GM12865 (cell line): ENCODE measurements at places on chromosomes 1 and 21.
A peak's percentile ranks its signal among the peaks of the same experiment; 100 is the strongest.

GRCh38 chr1:201946224-201946908 is at the start of gene LMOD1:
Gene LMOD1, minus strand, starts transcription at chr1:201946548. Its CDS starts 208 bp downstream, at chr1:201946340.
- no peak for DNase-seq

GRCh38 chr1:35646043-35646442 is 4.7 kb upstream of the PSMB2 start:
- no peak for DNase-seq

DNA sequence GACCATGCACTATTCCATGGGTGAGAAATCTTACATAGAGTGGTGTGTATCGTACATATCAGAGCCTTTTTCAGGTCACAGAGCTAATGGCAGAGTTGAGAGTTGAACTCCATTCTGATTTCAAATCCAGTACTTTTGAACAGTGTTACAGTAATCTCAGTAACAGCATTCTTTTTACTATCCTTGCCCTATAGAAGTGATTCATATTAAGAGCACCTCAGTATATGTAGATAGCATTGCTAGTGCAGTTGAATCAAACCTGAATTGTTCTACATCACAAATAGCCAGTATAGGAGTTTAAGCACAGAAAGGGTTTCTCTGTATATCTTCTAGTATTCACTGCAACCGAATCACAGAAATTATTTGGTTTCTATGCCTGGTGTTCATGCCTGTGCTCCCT is 11.4 kb upstream of the GBP6 start:
- DNase-seq: no peak

DNA sequence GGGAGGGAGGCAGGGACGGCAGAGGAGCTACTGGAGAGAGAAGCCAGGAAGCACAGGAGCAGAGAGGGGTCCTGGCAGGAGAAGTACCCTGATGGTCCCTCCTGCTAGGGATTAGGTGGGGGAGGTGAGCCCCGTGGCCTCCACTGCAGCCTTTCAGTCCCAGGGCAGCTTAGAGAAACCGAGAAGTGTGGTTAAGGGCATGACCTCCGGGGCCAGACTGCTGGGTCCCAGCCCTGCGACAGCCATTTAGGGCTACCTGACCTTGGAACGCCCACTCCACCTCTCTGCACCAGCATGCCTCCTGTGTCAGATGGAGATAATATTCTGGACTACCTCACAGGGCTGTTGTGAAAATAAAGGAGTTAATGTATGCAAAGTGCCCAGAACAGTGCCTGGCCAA is 47.4 kb downstream of the KCNN3 start:
- DNase-seq: peak; percentile 57

GRCh38 chr1:240099748-240100147 is 8.1 kb downstream of the FMN2 start:
- DNase-seq: no peak

- DNase-seq: no peak
Observed at GRCh38 chr21:29022166-29022565, 2.3 kb upstream of the USP16 start.

DNA sequence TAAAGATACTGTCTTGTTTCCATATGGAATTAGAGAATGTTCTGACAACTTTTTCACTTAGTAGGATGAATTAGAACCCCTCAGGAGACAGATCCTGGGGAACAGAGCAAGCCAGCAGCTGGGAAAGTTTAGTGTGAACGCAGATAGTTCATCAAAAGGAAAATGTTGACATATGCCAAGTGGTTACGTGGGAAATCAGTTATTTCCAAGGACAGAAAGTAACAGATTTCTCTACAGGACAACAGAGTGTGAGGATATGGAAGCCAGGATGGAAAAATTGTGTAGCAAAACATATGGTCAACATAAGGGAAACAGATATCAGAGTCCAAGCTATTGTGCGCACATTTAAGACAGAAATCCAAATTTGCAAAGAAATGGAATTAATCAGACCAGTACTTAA is 419.5 kb downstream of the LRRIQ3 start:
- DNase-seq: no peak

DNA sequence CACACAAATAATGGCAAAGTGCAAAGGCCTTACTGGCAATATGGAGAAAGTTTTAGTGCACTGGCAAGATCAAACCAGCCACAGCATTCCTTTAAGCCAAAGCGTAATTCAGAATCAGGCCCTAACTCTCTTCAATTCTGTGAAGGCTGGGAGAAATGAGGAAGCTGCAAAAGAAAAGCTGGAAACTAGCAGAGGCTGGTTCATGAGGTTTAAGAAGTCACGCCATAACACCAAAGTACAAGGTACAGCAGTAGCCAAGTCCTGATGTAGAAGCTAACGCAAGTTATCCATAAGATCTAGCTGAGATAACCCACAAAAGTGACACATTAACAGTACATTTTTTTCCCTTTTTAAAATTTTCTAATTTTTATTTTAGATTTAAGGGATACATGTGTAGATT is 57.1 kb downstream of the SLC27A3 start:
- no peak for DNase-seq

GRCh38 chr1:84347932-84348555 is 46.5 kb downstream of the SAMD13 start:
- no peak for DNase-seq

GRCh38 chr1:246329900-246330299 is 177.2 kb downstream of the SMYD3 start:
- DNase-seq: peak; percentile 89

DNA sequence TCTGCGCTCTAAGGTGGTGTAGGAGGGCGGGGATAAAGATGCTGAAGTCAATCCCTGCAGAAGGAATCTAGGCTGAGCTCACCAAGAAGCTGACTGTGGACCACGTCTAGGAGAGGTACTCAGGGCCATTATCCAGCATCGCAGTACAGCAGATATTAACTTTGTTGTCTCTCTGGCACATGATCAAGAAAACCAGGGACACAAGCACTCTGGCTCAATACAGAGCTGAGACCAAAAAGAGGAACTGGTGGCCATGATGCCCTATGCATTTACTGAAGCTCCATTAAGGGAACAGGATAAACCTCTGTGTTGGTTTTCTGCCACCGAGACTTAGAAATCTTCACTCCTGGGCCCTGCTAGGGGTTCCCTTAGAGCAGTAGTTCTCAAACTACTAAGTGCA is 38.0 kb upstream of the ANGPTL7 start:
- DNase-seq: no peak

DNA sequence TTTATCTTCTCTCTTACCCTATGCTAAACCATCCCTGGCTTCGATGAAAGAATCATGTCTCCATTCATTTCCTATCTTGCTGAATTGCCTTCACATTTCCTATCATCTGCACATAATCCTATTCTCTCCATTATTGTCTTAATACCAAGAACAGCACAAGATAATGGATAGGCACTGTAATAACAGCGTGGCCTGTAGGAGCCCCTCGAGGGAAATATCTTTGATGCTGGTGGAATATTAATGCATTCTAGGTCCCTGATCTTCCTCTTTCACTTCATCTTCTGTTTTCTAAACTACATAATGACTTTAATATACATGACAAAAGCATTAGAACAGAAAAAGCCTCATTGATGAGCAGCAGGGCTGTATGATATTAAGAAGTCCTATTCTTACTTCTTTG is 720.6 kb downstream of the RWDD3 start:
- no peak for DNase-seq

- no peak for DNase-seq
Observed at GRCh38 chr21:43965911-43966585, 46.1 kb upstream of the TRAPPC10 start.

DNA sequence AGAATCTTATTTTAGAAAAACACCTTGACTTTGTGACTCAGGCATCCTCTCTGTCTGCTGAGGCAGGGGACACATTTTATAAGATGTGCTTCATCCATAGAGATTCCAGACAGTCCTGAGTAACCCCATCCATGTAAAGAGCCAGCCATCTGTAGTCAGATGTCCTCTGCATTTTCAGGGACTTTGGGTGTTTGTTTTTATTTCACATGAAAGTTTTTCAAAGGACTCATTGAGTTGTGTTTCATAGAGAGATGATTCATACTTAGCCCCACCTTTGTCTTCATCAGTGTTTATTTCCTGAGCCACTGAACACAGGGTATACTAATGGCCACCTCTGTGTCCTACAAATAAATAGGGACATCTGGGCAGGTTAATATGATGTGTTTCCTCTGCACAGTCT is 280.4 kb downstream of the CACNA1E start:
- no peak for DNase-seq

DNA sequence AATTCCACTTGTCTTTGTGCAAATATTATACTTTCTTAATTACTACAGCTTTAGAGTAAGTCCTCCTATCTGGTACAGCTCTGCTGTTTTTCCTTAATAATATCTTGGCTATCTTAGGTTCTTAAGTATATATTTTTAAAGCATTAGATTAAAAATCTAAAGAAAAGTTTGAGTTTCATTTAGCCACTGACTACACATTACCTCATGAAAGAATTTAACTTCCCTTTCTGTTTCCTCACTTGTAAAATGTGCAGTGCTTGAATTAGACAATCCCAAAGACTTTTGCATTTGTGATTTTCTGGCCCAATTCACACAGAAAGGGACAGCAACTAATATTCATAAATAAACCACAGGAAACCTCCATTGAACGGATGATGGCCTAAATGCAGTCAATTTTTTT is 126.4 kb upstream of the SAMSN1 start:
- no peak for DNase-seq

GRCh38 chr21:38912789-38913119 is 107.0 kb downstream of the ETS2 start:
- no peak for DNase-seq

GRCh38 chr1:89089962-89090361 is 25.0 kb upstream of the GBP1 start:
- DNase-seq: no peak

DNA sequence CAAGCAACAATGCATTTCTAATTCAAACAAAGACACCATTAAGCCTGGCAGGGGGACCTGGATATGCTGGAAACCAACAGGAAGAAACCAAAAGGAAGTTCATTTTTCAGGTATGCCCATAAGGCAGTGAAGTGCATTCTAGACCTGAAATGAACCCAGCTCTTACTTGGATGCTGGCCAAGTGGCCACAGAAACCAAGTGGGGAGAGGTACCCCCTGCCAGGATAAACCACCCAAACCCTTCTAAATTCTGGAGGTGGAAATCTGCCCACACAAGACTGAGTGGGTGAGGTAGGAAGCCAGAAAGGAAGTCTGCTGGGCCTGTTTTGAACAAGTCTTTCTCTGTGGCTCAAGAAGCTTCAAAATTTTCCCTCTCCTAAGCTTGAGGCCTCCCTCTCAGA is 2.6 kb downstream of the CD5L start:
- no peak for DNase-seq

DNA sequence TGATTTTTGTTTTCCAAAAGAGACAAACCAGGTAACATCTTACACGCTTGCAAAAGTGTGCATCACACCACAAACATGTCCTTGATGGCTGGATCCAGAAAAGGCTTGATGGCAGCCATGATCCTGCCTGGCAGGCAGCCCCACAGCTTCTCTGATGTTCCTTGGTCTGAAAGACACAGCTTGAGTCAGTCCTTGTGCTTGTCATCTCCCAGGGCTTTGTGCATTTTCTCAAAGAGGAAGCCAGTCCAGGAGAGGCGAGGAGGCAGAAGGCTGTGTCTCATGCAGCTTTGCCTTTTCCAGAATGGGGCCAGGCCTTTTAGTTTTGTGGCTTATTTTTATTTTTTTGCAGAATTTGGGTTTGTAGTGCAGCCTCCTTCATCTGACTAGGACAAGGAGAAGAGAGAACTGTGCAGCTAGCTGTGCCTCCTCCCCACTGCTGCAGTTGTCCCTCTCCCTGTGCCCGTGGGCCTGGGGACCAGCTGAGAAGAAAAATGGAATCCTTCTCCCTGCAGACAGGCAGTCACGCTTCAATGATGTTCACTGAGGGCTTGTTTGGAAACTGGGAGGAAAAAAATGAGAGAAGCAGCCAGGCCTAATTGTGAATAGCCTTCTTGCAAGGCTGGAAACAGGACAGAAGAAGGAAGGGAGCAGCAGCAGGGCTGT is 7.4 kb downstream of the FNDC5 start:
- no peak for DNase-seq

- no peak for DNase-seq
Observed at GRCh38 chr1:196997423-196997822, 20.1 kb downstream of the CFHR5 start.

DNA sequence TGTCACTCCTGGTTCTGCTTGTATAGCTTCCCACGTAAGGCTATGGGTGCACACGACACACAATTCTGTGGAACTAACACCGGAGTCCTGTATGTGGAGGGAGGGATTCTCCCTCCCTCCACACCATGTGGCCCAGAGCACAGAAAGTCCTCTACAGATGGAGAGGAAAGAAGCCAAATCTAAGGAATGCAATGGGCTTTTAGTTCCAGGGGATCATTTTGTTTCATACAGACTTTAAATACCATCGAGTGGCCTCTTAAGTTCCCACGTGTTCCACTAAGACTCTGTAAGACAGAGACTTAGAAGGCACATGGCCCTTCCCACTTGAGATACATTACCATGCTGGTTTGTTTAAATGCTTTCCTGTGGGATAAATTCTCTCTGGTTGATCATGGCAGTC is 156.0 kb downstream of the TGFB2 start:
- no peak for DNase-seq

GRCh38 chr1:27726173-27727044 is 648 bp downstream of the FAM76A start:
- peak; percentile 70 for DNase-seq

DNA sequence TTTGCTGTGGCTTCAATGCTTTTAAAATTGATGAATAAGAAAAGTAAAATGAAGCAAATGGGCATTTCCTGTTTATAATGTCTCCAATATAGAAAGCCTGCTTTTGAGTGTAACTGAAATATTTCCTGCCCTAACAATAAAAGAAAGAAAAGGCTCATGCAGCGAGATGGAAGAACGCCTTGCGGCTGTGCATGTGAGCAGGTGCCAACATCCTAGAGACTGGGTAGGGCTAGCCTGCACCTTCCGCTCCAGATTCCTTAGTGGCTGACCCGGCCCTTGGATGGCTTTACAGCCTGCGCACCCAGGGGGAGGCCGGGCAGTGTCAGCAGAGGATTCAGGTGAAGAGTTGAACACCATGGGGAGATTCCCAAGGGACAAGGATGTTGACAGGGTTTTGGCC is 21.8 kb downstream of the CNIH3 start:
- no peak for DNase-seq

GRCh38 chr1:21517161-21517589 is 8.0 kb downstream of the ALPL start:
- DNase-seq: no peak

- no peak for DNase-seq
Observed at GRCh38 chr1:161374373-161374772, 6.7 kb upstream of the CFAP126 start.

GRCh38 chr1:56255516-56256152 is 323.7 kb downstream of the PLPP3 start:
- DNase-seq: no peak

- DNase-seq: no peak
Observed at GRCh38 chr1:44826375-44827196, 16.5 kb downstream of the PTCH2 start.

DNA sequence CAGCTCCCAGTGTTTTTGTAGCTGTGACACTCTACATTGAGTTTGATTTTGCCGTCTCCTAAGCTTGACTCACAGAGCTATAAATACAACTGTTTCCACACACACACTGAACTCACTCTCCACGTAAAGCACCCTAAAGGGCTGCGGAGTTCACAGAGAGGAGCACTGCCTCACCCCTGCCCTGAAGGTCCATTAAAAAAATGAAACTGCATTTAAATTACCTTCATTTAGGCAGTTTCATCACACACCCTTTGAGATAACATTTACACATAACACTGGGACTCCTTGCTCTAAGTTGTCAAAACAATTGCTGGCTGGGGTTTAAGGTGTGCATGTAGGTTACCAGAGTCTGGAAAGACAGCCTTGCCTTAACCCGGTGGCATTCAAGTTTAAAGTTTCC is 137.1 kb upstream of the MAGI3 start:
- no peak for DNase-seq
